Activated CD4-positive, alpha-beta T cell treated with anti-CD3 and anti-CD28 coated beads, Interleukin-2, amount 50 U/mL, for 16 hours (primary cell): ENCODE measurements at places on chromosomes 4 and X.

- DNase-seq: no peak
Observed at GRCh38 chrX:45765281-45765680, 564.6 kb upstream of the DIPK2B start.

GRCh38 chr4:19512086-19512485 lies 739.6 kb upstream of the SLIT2 start:
- DNase-seq: no peak

GRCh38 chr4:185662030-185662778 lies 126.9 kb upstream of the PDLIM3 start:
- DNase-seq: no peak

DNA sequence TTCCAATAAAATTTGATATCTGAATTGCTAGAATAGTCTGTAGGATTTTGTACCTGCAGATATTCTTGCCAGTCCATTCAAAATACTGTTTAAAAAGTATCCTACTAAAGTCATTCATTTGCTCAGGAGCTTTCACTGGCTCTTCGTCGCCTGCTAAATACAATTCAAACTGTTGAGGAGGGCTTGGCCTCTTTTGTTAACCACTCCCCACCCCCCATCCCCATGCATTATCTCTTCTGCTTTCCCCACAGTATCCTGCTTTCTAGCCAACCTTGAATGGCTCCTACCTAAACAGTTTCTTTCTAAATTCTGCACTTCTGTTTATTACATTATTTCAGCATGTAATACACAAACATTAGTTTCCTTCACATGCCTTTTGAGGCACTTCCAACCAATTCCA lies 230.8 kb downstream of the CPE start:
- DNase-seq: no peak

DNA sequence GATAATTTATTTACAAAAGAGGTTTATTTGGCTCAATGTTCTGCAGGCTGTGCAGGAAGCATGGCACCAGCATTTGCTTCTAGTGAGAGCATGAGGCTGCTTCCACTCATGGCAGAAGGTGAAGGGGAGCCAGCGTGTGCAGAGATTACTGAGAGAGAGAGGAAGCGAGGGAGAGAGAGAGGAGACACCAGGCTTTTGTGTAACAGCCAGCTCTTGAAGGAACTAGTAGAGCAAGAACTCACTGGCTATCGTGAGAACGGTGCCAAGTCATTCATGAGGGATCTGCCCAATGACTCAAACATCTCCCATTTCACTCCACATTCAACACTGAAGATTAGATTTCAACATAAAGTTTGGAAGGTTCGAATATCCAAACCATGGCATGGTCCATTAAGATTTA lies 12.7 kb downstream of the GUCY1A1 start:
- no peak for DNase-seq

DNA sequence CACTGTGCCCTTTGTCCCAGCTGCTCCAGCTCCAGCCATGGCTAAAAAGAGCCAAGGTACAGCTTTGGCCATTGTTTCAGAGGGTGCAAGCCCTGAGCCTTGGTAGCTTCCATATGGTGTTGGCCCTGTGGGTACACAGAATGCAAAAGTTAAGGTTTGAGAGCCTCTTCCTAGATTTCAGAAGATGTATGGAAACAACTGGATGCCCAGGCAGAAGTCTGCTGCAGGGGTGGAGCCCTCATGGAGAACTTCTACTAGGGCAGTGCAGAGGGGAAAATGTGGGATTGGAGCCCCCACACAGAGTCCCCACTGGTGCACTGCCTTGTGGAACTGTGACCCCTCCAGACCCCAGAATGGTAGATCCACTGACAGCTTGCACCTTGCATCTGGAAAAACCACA lies 70.9 kb upstream of the MSX1 start:
- DNase-seq: no peak

DNA sequence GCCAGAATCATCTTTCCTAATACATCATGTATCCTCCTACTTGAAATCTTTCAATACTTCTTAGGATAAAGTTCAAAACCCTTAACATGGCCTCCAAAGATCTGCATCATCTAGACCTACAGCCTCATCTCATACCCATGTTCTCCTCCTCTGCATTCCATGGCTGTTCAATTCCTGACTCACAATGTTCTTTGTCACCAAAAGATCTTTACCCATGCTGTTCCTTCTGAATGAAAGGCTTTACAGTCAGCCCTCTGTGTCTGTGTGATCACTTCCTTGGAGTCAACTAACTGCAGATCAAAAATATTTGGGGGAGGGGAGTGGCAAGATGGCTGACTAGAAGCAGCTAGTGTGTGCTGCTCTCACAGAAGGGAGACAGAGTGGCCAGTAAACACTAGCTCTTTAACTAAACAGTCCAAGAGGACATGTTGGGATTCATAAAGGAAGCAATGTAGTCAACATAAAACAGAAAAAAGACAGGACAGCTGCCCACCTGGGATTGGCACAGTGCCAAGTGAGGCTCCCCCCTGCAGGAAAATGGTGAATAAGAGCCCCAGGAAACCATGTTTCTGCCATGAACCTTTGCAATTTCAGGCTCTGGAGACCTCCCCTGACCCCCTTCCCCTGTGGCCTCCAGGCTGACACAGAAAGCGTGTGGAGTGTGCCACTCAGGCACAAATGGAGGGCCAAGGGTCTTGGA lies 31.9 kb downstream of the CBR4 start:
- no peak for DNase-seq

DNA sequence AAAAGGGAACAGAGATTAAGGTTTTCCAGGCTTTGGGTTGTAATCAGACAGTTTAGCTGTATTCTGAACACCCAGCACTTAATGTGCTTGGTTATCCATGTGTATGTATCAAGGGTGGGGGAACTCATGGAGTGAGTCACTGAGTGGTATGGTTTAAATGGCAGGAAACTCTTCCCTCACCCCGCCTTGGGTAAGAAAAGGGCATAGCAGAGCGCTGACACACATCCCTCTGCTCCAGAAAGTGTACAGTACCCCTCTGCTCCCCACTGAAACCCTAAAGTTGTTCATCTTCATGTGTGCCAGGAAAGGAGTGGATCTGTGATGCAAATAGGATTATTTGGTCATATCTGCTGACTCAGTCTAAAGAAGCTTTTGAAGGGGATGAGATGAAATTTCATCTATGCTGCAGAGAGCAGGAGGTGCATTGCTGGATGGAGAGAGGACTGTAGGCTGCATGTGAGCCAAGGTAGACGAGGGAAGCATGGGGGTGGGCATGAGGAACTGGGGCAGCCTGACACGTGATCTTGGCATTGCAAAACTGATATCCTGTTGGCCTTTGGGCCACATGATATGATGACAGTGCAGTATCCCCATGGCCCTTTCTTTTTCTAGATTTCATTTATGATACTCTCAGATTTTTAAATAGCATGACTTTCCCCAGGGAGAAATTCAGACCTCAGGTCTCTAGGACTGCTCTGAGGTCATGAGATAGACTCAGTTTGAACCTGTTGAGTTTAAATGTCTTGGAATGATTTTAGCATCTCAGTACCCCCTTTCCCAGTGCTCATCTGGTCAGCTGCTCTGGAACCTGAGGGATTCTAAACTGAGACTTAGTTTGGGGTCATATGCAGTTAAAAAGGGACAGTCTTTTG lies 84.8 kb downstream of the TMEM164 start:
- DNase-seq: peak; percentile 3

GRCh38 chr4:130110770-130111169 lies 1014.8 kb downstream of the C4orf33 start:
- no peak for DNase-seq

DNA sequence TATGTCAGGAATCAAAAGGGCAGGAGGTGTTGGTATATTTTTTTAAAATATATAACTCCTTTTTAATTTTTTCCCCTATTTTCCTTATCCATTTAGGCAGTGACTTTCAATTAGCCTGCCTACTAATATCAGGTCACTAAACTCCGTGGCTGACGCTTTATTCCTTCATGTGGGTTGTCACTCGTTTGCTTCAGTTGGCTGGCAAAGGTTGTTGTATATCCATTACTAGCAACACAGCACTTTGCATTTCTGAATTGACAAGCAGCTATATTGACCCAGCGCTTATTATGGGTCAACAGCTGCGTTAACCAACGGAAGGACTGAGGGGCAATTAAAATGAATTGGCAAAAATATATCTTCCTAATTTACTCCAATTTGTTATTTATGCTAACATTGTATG lies 87.7 kb downstream of the ARX start:
- no peak for DNase-seq

DNA sequence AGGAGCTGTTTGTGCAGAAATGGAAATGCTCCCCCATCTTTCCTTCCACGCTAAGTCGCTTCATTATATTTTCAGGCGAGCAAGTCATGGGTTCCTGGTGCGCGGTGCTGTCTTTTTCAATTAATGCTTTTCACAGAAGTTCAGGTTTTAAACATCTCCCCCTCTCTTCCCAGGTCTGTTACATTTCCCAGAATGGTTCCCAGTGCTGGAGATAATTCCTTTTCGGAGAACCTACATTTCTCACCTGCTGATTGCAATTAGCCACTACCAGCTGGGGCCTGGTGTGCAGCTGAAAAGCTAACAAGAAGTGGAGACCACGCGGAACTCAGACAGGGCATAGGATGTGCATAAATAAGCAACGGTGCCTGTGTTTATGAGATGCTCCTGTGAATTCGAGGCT lies 217.8 kb downstream of the MID1IP1 start:
- DNase-seq: no peak

- DNase-seq: no peak
Observed at GRCh38 chr4:52160859-52161258, 109.8 kb downstream of the SPATA18 start.

- no peak for DNase-seq
Observed at GRCh38 chr4:3269991-3270611, 21.1 kb downstream of the MSANTD1 start.

GRCh38 chr4:10179957-10180602 lies 63.5 kb upstream of the WDR1 start:
- no peak for DNase-seq

GRCh38 chrX:41863343-41864203 lies 59.8 kb downstream of the CASK start:
- DNase-seq: no peak

DNA sequence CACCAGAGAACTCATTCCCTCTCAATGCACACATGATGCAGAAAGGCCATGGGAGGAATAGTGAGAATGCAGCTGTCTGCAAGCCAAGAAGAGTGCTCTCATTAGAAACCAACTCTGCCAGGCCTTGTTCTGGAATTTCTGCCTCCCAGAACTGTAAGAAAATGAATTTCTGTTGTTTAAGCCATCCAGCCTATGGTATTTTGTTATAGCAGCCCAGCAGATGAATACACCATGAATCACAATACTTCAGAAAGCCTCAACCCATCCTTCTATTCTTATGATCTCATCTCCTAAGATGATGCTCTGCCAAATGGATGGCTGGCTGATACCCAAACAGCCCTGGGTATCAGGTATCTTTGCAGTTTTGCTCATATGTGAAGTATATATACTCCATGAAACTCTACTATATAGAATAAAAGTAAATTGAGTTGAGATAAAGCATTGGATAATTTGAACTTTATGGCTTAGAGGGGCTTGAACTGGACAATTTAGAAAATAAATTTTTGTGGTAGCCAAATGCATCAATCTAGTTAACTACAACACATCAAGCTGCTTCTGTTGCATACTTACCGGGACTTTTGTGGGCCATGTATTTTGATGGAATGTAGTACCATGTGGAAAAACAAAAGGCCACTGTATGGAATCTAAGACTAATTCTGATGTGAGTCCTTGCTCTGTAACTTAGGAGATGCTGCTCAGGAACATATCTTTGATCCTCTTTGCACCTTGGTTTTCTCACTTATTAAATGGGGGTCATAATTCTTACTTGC lies 245.9 kb downstream of the HS3ST1 start:
- no peak for DNase-seq

- no peak for DNase-seq
Observed at GRCh38 chrX:133249266-133250058, 31.3 kb upstream of the TFDP3 start.

- peak; percentile 79 for DNase-seq
Observed at GRCh38 chr4:4637710-4638109, 95.9 kb upstream of the STX18 start.

GRCh38 chrX:42131856-42132255 lies 208.5 kb upstream of the CASK start:
- no peak for DNase-seq

GRCh38 chr4:83961575-83961974 lies 425.7 kb downstream of the GPAT3 start:
- no peak for DNase-seq
